ENCODE measurements at places on chromosomes 7 and 10.

GRCh38 chr10:113441220-113441619 is 111.6 kb upstream of the HABP2 start:
- DNase-seq, result no peak

- peak; percentile 41 for DNase-seq
Observed at GRCh38 chr10:6201516-6201975, 1.2 kb upstream of the PFKFB3 start.

DNA sequence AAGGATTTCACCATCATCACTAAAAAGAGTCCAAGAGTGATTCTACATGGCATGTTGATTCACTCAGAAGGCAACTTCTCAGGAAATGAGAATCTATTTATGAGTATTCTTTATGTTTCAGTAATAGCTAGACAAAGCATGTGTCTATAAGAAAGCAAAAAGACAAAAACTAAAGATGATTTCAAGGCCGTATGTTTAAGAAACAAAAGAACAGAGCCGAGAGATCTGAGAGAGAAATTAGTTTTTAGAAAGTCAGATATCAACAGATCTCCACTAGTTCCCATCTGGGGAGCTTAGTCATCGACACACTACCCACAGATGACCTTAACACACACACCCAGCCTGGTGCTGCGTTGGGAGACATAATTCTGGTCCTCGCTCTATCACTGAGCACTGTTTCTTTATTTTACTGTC is 21.0 kb downstream of the PIP4K2A start:
- DNase-seq, result no peak

DNA sequence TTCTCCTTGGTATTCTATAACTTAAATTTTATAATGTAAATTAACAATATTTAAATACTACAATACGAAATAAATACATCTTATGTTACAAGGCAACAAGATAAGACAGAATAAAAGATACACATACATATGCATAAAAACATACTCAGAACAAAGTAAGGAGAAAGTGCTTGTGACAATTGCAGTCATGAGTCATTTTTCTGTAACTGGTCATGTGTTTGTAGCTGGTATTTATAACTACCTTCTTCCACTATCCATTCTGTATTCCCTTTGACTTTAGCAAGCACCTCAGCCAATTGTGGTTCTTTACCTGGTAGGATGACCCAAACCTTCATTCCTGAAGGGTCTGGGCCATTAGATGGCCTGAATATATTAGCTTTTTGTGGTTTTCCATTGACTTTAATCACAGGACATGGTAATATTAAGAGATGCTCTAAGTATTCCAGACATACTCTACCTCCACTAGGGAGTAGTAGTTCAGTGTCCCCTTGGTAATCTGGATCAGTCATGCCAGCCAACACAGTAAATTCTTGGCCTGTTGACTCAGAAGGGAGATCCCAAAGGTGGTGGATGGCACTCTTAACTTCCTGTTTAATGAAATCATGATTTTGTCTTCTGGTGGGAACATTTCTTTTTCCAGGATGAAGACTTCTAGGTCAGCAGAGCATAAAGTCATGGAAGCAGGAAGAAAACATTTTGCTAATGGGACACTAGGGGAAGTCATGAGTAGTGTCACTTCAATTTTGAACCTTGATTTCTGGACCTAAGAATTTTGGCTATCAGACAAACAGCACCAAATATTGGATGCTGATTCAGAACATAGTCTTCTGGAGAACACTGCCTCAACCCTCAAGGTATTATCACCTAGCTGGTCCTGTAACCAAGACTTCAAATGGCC is 733.7 kb upstream of the IGFBP3 start:
- no peak for DNase-seq

GRCh38 chr10:122590153-122590552 is 29.6 kb downstream of the DMBT1 start:
- DNase-seq, result no peak

DNA sequence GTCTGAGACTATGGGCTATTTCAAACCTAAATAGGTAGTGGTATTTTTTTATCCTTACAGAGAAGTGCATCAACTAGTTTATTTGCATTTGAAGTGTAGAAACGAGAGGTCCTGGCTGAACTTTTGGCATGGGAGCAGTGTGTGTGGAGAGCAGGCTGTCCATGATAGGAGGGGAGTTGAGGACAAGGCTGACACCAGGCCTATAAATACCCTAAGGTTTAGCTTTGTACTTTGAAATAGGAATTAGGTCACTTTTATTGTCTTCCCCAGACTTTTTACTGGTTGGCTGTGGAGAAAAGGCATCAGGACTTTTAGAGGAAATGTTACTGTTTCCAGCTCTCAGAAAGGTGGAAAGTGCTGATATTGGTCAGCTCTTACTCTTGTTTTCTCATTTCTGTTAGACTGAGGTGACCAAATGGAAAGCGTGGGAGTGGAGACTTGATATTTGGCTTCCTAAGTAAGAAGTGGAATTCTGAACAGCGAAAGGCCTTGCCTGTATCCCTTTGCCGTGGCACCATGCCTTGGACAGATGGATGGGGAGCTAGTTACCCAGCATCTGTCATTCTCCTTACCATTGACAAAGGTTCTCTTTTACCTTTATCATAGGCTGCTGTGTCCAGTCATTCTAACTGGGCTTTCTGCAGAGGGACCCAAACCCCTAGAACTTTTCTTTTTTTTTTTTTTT is 46.0 kb downstream of the GBF1 start:
- no peak for DNase-seq

DNA sequence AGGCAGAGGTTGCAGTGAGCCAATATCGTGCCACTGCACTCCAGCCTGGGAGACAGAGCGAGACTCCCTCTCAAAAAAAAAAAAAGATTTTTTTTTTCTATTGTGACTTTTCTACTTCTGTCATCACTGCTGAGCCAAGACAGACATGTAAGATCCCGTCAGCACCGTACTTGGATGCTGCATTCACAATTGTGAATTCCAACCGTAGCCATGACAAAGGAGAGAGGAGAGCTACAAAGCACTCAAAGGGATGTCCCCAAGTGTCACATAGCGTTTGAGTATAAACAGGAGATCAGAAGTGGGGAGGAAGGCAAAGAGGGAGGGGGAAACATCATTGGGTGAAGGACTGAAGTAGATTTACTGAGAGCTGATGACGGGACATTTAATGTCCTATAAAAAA is 144.2 kb downstream of the PRPF18 start:
- DNase-seq, result no peak

DNA sequence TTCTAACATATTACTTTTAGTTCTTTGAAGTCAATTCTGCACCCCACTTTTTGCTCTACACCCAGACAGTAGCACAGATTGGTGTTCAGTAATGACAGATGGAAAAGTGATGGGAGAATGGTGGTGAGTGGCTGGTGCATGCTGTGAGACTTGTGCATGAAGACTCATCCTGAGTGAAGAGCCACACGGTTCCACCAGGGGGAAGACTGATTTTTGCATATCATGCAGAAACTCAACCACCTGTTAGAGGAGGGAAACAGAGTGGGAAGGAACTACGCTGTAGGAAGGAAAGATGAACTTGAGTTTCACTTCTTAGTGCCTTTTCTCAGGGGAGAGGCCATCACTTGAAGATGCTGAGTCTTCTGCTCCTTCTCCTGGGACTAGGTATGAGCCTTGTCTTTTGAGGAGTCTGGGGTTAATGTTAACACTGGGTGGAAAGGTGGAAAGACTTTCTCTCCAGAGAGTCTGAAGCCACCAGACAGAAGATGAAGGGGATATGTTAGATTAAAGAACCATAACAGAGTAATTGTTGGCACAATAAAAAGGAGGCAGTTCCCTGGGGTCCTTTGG is 9.3 kb upstream of the PRSS1 start:
- DNase-seq, result peak; percentile 40

- DNase-seq, result peak; percentile 19
Observed at GRCh38 chr7:12524794-12525386, 45.6 kb upstream of the SCIN start.

- no peak for DNase-seq
Observed at GRCh38 chr10:71431239-71432100, 34.8 kb downstream of the CDH23 start.

DNA sequence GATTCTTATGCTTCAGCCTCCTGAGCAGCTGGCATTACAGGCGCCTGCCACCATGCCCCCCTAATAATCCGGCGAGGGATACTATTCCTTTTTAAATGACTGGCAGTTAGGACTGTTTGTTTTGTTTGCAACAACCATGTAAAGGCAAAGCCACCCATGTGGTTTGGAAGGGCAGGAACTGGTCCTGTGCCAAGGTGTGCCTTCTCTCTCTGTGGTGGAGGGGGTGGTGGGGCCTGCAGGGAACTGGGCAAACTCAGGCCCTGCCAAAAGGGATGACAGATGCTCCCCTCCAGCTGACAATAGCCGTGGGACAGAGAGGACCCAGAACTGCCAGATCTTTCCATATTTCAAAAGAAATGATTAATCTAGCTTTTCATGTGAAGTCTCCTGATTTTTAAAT is 23.5 kb upstream of the WAPL start:
- DNase-seq, result no peak

GRCh38 chr10:132027423-132027983 is 38.2 kb upstream of the JAKMIP3 start:
- DNase-seq, result no peak

- no peak for DNase-seq
Observed at GRCh38 chr7:152136686-152137085, 111.2 kb downstream of the GALNT11 start.

GRCh38 chr10:89078724-89079672 is 88.4 kb downstream of the FAS start:
- DNase-seq, result no peak

GRCh38 chr7:2713370-2713769 is 25.4 kb downstream of the AMZ1 start:
- no peak for DNase-seq

DNA sequence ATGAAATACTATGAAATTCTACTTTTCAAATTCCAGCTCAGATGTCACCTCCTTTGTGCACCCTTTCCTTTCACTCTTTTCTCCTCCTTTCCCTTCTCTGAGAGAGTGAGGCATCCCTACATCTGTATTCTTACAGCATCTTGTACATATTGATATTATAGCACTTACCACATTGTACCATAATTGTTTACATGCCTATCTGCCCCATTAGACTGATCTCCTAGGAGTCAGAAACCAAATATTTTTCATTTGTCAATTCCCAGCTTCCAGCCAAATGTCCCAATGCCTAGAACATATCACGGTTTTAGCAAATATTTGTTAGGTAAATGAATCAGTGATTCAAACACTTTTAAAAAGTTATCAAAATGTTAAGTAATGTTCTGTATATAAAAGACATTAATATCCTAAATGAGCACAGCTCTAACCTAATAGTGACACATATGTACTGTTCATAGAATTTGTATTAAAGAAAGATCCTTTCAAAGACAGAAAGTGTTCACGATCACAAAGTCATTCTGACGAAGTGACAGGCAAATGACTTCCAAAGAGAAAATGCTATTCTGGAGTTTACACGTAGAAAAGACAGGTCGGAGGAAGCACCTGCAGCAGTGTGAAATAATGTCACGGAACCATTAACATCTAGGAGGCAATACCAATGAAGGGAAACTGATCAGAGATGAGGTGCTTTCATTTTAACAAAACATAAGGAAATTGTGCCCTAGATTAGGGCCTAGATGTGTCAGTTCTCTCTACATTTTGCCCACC is 774.2 kb downstream of the MAGI2 start:
- DNase-seq, result no peak

DNA sequence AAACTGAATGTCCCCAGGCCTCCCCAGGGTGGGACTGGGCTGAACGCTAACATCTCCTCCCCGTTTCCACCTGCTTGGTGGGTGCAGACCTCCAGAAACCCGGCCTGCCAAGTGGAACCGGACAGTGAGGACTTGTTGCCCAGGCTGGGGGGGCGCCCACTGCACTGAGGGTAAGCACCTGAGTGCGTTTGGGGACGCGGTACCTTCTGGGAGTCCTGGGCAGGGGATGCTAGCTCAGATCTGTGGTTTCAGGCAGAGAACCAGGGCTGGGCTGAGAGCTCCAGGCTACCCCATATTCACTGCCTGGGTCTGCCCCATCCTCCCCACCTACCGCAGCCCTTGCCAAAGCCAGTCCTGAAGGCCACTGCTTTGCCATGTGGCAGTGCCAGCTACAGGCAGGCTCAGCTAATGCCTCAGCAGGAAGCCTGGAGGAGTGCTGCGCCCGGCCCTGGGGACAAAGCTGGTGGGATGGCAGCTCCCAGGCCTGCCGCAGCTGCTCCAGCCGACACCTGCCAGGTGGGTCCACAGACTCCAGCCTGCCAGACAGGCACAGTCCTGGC is 3.5 kb upstream of the ZNF467 start:
- no peak for DNase-seq

DNA sequence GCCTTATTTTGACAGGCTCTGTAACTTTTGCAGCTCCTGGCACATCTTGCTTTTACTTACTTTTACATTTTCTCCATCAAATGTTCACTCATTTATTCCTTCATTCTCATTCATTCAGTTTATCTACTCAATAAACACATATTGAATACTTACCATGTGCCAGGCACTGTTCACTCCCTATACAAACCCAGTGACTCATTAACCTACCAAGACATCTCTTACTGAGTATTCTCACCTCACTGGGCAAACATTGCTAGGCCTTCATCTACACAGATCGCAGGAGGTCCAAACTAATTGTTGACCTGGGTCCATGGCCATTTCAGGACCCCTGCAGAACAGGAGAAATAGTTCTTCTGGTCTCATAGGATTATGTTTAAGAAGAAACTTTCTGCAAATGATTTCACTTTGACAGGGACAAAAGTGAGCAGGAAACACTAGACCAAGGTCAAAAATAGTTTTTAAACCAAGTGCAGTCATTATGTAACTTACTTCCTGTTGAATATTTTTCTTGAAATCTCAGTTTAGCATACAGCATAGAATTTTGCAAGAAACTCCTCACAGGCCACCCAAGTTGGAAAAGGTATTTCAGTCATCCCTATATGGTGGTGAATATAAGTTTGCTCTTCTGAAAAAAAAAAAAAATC is 17.6 kb downstream of the SLC26A4 start:
- no peak for DNase-seq

DNA sequence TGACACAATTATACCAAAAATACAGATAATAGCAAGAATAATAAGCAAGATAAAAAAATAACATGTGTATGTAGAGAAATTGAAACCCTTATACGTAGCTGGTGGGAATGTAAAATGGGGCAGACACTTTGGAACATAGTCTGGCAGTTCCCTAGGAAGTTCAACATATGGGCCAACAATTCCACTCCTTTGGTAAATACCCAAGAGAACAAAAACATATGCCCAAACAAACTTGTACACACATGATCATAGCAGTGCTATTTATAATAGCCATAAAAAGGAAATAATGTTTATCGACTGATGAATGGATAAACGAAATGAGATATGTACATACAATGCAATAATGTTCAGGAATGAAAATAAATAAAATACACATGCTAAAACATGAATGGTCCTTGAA is 462.4 kb upstream of the SORCS1 start:
- no peak for DNase-seq

GRCh38 chr7:116548506-116548905 is 23.7 kb downstream of the CAV1 start:
- peak; percentile 47 for DNase-seq

Measured in GM12864 (cell line).